ENCODE measurements at places on chromosomes 1 and 21. TPM values are rescaled to one million over a fixed set of nuclear protein-coding genes. Genes with fewer than 3 reads are reported as not detected.

KRTAP21-2 gene
- not detected for polyA plus RNA-seq

NPL gene
- polyA plus RNA-seq: 2.2 TPM

- DNase-seq: no peak
Observed at GRCh38 chr1:205512059-205513045, 7.9 kb downstream of the CDK18 start.

DNA sequence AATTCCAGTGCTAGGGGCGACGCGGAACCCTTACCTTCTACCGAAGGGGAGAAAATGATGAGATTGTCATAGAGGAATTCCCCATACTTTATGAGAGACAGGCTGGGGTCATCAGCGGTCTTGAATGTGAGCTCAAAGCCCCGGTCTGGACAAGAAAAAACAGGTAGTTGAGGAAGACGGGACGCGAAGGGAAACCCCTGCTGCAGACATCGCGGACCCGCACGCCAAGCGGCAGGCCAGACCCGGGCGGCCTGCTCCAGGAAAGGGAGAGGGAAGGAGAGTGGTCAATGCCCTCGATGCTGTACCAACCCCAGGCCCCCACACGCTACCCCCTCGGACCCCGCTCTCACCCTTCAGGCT is 342 bp downstream of the DDOST start:
- no peak for DNase-seq

GRCh38 chr1:151828921-151829320 is 2.7 kb downstream of the RORC start:
- DNase-seq: no peak

- no peak for DNase-seq
Observed at GRCh38 chr1:155773221-155773620, 83.8 kb downstream of the GON4L start.
